Astrocyte (in vitro differentiated cells and primary cell): ENCODE measurements at places on chromosomes 12 and 14. TPM values are rescaled to one million over a fixed set of nuclear protein-coding genes. Genes with fewer than 3 reads are reported as not detected.

DNA sequence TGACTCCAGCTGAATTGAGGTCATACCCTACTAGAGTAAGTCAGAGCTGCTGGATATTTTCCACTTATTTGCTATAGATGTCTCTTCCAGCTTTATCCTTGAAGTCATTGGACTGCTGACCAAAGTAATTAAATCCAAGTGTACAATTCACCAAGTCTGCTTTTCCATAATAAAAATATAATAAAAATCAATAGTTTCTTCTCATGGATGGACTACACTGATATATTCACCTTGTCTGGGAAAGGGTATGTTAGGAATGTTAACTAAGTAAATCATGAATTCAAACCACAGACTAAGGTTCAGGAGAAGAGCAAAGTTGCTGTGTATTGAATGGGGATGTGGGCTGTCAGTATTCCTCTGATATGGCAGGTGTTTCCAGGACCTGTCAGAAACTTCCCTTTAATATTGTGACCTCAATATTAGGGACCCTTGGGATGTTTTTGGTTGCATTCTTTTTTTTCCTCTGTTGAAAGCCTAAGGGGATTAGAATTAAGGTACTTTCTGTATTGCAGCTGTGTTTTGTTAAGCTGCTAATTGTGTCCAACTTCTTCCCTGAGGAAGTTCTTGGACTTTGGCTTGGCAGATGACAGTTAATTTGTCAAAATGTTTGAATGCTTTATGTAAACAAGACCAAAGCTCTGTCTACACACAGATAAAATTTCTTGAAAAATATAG lies 284.0 kb downstream of the ATP23 start:
- H3K36me3 ChIP-seq: no peaks in the 10 kb centered on the region
- no peaks in the 10 kb centered on the region for H3K27me3 ChIP-seq

- DNase-seq: no peak
- H3K36me3 ChIP-seq: no peaks in the 10 kb centered on the region
- H3K4me1 ChIP-seq: no peaks in the 10 kb centered on the region
- no peak overlapping the region for H3K4me3 ChIP-seq
- H3K27ac ChIP-seq: no peak overlapping the region
- no peaks in the 10 kb centered on the region for H3K27me3 ChIP-seq
These were observed 14.9 kb downstream of the ADGRD1 start for GRCh38 chr12:130968611-130969010.

DNA sequence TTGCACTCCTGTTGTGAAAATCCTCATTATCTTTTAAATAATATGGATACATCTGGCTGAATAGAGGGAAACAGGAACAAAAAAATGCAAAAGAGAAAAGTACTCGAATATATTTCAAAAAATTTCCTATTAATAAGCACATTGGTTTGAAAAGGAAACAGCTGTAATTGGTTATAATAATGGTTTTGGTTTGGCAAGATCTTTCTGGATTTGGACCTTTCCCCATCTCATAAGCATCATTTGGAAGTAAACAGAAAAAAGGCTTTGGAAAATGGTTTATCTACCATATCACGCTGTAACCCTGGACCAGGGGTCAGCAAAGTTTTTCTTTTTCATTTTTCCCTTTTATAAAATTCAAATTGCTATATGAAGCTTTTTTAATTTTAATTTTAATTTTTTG lies 2.8 kb upstream of the NINJ2 start:
- no peak overlapping the region for H3K4me3 ChIP-seq
- no peaks in the 10 kb centered on the region for H3K36me3 ChIP-seq
- peaks cover 4% of the 10 kb centered on the region for H3K27me3 ChIP-seq
- no peak overlapping the region for H3K27ac ChIP-seq
- no peak for DNase-seq
- H3K4me1 ChIP-seq: peaks cover 11% of the 10 kb centered on the region

DNA sequence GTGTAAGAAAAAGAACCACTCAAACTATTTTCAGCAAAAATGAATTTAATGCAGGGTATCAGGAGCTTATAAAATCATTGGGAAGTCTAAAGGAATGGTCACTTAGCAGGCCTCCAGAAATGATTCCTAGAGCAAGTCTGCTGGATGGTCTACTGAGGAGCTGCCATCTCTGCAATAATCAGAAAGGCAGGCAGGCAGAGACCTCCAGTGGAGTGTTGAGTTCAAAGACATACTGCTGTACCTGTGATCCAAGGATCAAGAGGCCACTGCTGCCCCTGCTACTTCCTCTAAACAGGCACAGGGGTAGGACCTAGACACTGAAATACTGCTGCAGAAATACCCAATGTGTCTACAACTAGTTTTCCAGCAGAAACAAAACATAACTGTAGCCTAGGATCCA lies 14.5 kb upstream of the KICS2 start:
- H3K36me3 ChIP-seq: no peaks in the 10 kb centered on the region
- no peaks in the 10 kb centered on the region for H3K27me3 ChIP-seq
- H3K4me1 ChIP-seq: no peaks in the 10 kb centered on the region
- DNase-seq: peak; percentile 11
- no peak overlapping the region for H3K4me3 ChIP-seq

- peak overlapping the region; percentile 87 for H3K4me3 ChIP-seq
- peaks cover 3% of the 10 kb centered on the region for H3K36me3 ChIP-seq
- DNase-seq: no peak
- peaks cover 32% of the 10 kb centered on the region for H3K4me1 ChIP-seq
- peak overlapping the region; percentile 86 for H3K27ac ChIP-seq
These were observed 507 bp downstream of the BAZ2A start for GRCh38 chr12:56629459-56630179.

The OR2AP1 gene
- not detected in 2 replicates for total RNA-seq

GRCh38 chr12:39605996-39606395 lies 13.6 kb downstream of the ABCD2 start:
- H3K36me3 ChIP-seq: no peaks in the 10 kb centered on the region
- H3K27me3 ChIP-seq: no peaks in the 10 kb centered on the region
- H3K27ac ChIP-seq: no peak overlapping the region

DNA sequence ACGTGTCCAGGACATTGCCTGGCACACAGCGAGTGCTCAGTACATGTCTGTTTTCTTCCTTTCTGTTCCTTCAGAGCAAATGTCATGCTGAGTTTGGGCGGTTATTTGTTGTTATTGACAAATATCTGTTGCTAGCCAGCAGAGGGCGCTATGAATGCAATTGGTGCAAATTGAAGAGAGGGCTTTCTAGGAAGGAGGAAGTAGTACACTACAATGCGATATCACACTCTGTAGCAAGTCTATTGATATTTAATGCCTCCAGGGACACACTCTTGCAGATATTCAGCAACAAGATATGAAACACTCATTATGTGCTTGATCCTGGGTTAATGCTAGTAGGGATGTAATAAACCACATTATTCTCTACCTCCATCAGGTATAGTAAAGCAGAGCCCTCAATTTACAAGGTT lies 267.3 kb upstream of the SRRM4 start:
- no peak overlapping the region for H3K4me3 ChIP-seq
- H3K4me1 ChIP-seq: no peaks in the 10 kb centered on the region
- H3K36me3 ChIP-seq: no peaks in the 10 kb centered on the region
- no peak for DNase-seq

DNA sequence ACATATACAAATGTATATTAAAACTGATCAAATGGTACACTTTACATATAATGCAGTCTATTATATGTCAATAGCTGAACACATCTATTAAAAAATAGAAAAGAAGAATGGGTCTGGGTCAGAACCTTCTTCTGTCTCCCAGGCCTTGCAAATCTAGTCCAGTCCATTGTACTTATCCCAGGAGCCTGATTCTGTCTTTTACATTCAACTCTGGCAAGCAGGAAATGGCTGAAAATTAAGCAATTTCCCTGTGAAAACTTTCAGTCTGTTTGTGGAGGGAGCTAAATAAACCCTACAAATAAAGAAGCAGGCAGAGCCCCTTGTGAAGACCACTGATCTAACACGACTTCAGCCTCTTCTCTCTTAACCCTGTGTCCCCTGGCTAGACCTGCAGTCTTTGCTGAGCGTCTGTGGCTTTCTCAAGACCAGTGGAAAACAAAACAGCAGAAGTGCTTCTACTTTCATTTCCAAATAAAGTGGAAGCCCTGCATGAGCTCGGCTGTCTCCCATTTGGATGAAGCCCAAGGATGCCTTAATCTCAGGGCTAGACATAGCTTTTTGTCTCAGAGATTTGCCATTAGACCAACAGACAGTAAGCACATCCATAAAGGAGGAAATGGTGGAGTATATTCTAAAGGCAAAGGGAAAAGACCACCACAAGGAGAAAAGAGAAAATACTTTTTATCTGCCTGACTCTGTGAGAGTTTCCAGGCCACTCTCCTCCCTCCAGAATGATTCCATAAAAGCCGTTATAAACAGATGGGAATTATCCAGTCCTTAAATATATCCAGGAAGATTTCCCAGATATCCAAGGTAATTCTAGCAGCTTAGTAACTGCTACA lies 48.2 kb downstream of the CRACR2A start:
- no peaks in the 10 kb centered on the region for H3K36me3 ChIP-seq
- H3K27ac ChIP-seq: peak overlapping the region; percentile 20
- no peaks in the 10 kb centered on the region for H3K4me1 ChIP-seq
- H3K27me3 ChIP-seq: no peaks in the 10 kb centered on the region
- no peak overlapping the region for H3K4me3 ChIP-seq
- no peak for DNase-seq

DNA sequence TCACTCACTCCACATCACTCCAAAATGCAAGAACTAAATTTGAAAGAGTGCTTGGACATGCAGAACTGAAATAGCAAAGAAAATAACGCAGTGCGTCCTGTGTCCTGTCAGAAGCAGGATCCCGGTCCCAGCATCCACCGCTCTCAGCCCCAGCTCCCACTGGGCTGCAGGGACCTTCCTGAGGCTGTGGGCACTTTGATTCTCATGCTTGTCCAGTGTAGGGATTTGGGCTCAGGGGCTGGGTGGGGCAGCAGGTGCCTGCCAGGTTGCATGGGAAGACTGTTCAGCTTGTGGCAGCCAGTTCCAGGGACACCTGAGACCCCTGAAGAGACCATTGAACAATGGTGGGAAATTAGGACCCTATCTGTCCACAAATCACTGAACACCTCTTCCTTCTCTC lies 140.0 kb upstream of the FKBP4 start:
- H3K27ac ChIP-seq: no peak overlapping the region
- H3K36me3 ChIP-seq: no peaks in the 10 kb centered on the region
- no peaks in the 10 kb centered on the region for H3K27me3 ChIP-seq
- no peaks in the 10 kb centered on the region for H3K4me1 ChIP-seq
- no peak for DNase-seq

- no peaks in the 10 kb centered on the region for H3K27me3 ChIP-seq
- H3K36me3 ChIP-seq: no peaks in the 10 kb centered on the region
- no peak overlapping the region for H3K27ac ChIP-seq
- DNase-seq: no peak
- H3K4me1 ChIP-seq: no peaks in the 10 kb centered on the region
These were observed 272.9 kb downstream of the NUAK1 start for GRCh38 chr12:105865886-105866285.

GRCh38 chr12:108257004-108257403 lies 82.1 kb downstream of the CMKLR1 start:
- no peak overlapping the region for H3K27ac ChIP-seq
- no peak for DNase-seq
- no peaks in the 10 kb centered on the region for H3K36me3 ChIP-seq

The CLEC6A gene
- not detected in 2 replicates for total RNA-seq

The ZC3H10 gene
- total RNA-seq: 4.1 and 4.2 TPM in 2 replicates

The ANKS1B gene
- total RNA-seq: 2.4 and 3.0 TPM in 2 replicates

GRCh38 chr12:12379831-12380730 lies 23.2 kb downstream of the BORCS5 start:
- no peak overlapping the region for H3K27ac ChIP-seq
- DNase-seq: no peak
- no peaks in the 10 kb centered on the region for H3K36me3 ChIP-seq
- H3K27me3 ChIP-seq: no peaks in the 10 kb centered on the region
- peaks cover 7% of the 10 kb centered on the region for H3K4me1 ChIP-seq

- no peak overlapping the region for H3K27ac ChIP-seq
- H3K4me3 ChIP-seq: no peak overlapping the region
- H3K4me1 ChIP-seq: no peaks in the 10 kb centered on the region
- no peaks in the 10 kb centered on the region for H3K36me3 ChIP-seq
- H3K27me3 ChIP-seq: no peaks in the 10 kb centered on the region
- no peak for DNase-seq
These were observed 111.1 kb upstream of the VRK1 start for GRCh38 chr14:96686126-96686525.

The RHEBL1 gene
- 1.3 and 1.9 TPM in 2 replicates for total RNA-seq

DNA sequence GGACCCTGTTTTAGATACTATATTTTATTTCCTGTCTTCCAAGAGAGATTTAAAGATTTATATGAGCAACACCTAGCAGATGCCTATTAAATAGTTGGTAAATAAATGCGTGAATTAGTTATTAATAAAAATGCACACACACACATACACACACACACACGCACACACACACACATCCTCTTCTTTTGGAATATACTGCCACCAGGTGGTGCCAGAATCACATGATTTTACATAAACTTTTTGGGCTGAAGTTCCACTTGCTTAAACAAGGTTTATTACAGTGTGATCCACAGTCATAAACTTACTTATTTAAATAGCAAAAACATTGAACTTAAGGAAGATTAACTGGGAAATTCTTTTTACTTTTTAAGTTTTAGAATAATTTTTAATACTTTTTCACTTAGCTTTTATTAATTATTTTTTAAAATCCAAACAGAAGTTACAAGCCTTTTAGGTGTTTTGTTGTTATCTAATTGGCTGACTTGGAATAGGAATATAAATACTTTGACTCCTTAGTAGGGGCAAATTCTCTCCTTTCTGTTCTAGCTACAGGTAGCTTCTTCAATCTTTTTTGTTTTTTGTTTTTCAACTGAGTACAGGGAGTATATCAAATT lies 17.5 kb downstream of the RAD51B start:
- no peaks in the 10 kb centered on the region for H3K4me1 ChIP-seq
- H3K27ac ChIP-seq: no peak overlapping the region
- peak; percentile 81 for DNase-seq
- H3K27me3 ChIP-seq: no peaks in the 10 kb centered on the region

DNA sequence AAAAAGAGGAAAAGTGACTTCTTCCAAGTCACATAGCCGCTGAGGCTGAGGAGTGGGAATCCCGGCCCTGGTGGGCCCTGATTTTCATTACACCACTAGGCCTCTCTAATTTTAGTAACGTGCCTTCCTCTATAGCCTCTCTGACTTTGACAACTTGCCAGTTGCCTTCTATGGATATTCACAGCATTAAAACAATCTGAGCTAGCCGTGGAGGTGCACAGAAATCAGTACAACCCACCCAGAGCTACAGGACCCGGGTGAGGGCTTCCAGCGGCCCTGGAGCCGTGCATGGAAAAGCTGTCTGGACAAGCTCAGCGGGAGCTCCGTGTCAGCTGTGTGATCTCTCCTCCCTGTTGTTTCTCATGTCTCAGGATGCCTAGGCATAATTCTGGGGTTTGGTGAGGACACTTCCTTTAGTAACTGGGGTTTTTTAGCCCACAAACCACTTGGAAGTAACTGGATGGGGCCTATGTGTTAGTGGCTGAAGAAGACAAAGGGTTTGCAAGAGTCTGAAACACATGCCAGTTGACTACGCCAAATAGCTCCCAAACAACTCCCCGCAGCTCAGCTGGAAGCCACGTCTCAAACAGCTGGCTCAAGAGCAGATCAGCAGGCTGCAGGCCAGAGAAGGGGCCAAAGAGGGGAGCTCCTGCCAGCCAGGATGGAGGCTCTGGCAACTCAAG lies 53.0 kb downstream of the SSH1 start:
- no peaks in the 10 kb centered on the region for H3K27me3 ChIP-seq
- peaks cover 54% of the 10 kb centered on the region for H3K36me3 ChIP-seq
- H3K4me1 ChIP-seq: peaks cover 62% of the 10 kb centered on the region
- H3K27ac ChIP-seq: peak overlapping the region; percentile 96
